Pancreas (tissue), 10 donors: ENCODE measurements at places on chromosomes 16 and 17. TPM values are rescaled to one million over a fixed set of nuclear protein-coding genes. Genes with fewer than 3 reads are reported as not detected.
A peak's percentile ranks its signal among the peaks of the same experiment; 100 is the strongest.

Gene GRB2
- total RNA-seq: 60.2 TPM

Gene HOXB8
- not detected for total RNA-seq

Gene CCL7
- total RNA-seq: not detected

DNA sequence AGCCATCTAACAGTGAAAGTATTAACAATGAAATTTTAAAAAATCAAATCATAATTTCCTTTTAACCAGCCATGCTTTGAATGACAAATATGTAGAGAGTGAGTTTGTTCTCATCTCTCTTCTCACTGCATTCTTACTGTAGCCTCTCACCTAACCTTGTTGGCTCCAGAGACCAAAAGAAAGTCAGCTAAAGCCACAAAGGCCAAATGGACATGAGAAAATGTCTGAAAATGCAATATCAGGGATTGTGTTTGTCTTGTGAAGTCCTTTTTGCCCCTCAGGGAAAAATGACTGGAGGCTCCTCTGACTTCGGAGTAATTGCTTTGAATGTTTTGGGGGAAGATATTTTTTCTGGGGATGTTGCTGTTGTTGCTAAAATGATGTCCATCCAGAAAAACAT is 166.3 kb downstream of the SLC39A11 start:
- no peak overlapping the region for H3K27ac ChIP-seq
- H3K4me1 ChIP-seq: no peaks in the 10 kb centered on the region
- H3K4me3 ChIP-seq: no peak overlapping the region

DNA sequence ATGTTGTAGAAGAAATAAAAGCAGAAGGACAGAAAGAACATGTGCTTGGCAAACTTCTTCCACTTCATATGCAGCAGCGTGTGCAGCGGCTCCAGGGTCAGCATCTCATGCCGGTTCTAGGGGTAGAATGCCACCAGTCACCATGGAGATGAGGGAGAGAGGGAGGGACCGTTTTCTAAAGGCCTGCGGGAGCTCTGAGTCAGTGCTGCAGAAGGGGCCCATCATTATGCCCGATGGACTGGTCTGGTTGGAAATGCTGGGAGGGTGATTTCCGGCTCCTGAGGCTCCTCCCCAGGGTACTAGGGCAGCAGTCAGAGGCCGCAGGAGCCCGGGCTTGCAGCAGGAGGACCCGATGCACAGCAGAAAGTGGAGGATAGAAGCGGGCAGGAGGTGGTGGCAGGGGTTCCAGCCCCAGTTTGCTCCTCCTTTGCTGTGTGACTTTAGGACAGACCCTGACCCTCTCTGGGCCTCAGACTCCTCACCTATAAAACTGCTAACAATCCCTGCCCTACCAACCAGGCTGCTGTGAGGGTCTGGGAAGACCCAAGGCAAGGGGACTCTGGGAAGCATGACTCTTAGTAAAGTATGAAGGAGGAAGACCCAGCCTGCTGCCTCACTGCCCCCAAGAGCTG is 28.6 kb downstream of the TRPV3 start:
- no peaks in the 10 kb centered on the region for H3K4me1 ChIP-seq
- no peaks in the 10 kb centered on the region for H3K27me3 ChIP-seq
- no peak overlapping the region for H3K27ac ChIP-seq
- no peak for DNase-seq
- H3K4me3 ChIP-seq: no peak overlapping the region
- H3K36me3 ChIP-seq: no peaks in the 10 kb centered on the region

DNA sequence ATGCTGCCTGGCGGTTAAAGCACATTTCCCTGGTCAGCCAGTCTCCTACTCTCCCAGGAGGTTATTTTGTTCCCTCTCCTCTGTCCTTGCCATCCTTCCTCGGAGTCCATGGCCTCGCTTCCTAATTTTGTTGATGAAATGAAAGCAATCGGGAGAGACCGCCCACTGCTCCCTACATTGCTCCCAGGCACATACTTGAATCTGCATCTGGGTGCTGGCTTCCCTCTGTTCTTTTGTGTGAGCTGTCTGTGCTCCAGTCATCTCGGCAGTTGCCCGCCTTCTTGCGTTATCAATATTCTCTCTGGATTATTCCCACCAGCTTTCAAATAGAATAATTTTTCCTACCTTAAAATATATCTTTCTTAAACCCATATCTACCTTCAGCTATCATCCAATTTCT is 11.1 kb downstream of the KRT23 start:
- no peak for DNase-seq
- no peaks in the 10 kb centered on the region for H3K36me3 ChIP-seq
- no peak overlapping the region for H3K27ac ChIP-seq
- no peaks in the 10 kb centered on the region for H3K4me1 ChIP-seq

- H3K36me3 ChIP-seq: no peaks in the 10 kb centered on the region
- H3K4me3 ChIP-seq: no peak overlapping the region
- DNase-seq: no peak
- H3K4me1 ChIP-seq: no peaks in the 10 kb centered on the region
- no peaks in the 10 kb centered on the region for H3K27me3 ChIP-seq
Observed at GRCh38 chr17:58786586-58787295, 31.1 kb downstream of the PPM1E start.

GRCh38 chr17:7098802-7099459 is 15.7 kb downstream of the ASGR2 start:
- no peak overlapping the region for H3K27ac ChIP-seq
- DNase-seq: peak; percentile 1
- H3K36me3 ChIP-seq: no peaks in the 10 kb centered on the region
- no peaks in the 10 kb centered on the region for H3K27me3 ChIP-seq
- no peaks in the 10 kb centered on the region for H3K4me1 ChIP-seq
- no peak overlapping the region for H3K4me3 ChIP-seq

GRCh38 chr17:50265212-50265611 is 9.1 kb upstream of the TMEM92 start:
- H3K27me3 ChIP-seq: no peaks in the 10 kb centered on the region
- H3K4me1 ChIP-seq: no peaks in the 10 kb centered on the region
- no peak for DNase-seq
- H3K4me3 ChIP-seq: no peak overlapping the region
- H3K36me3 ChIP-seq: no peaks in the 10 kb centered on the region

- H3K4me3 ChIP-seq: no peak overlapping the region
- peak; percentile 3 for DNase-seq
- H3K4me1 ChIP-seq: no peaks in the 10 kb centered on the region
Observed at GRCh38 chr17:61460796-61461585, 8.8 kb downstream of the TBX4 start.

GRCh38 chr17:47999582-47999981 is 28.7 kb downstream of the CDK5RAP3 start:
- H3K27ac ChIP-seq: no peak overlapping the region
- H3K4me1 ChIP-seq: peaks cover 5% of the 10 kb centered on the region
- H3K4me3 ChIP-seq: no peak overlapping the region
- no peak for DNase-seq

DNA sequence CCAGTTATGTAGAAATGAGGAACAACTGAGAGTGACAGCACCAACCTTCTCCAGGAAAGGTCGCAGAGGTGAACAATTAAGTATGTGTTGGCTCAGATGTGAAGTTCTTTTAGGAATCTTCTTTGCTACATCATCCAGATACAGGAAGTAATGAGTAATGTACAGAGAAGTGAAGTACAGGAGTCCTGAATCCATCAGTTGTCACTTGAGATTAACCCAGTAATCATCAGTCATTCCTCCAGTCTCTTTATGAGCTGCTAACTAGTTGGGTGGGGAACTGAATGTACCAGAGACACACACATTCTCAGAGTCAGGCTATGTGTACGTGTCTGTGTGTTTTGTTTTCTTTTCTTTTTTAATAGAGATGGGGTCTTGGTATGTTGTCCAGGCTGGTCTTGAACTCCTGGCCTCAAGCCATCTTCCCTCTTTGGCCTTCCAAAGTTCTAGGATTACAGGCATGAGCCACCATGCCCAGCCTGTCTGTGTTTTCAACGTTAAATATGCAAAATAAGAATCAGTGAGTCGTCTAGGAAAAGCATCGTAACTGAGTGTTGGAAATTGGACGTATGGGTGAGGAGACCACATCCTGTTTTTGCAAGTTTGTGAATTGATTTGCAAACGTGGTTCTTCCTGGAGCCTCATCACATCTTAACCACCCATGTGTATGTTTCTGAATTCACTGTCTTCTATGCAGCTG is 19.9 kb downstream of the ZNF200 start:
- H3K27ac ChIP-seq: no peak overlapping the region
- H3K4me3 ChIP-seq: no peak overlapping the region

GRCh38 chr16:65002265-65002664 is 119.6 kb downstream of the CDH11 start:
- no peaks in the 10 kb centered on the region for H3K4me1 ChIP-seq
- no peak overlapping the region for H3K4me3 ChIP-seq
- no peak overlapping the region for H3K27ac ChIP-seq
- DNase-seq: no peak
- H3K27me3 ChIP-seq: no peaks in the 10 kb centered on the region

GRCh38 chr16:73614131-73614530 is 566.2 kb upstream of the ZFHX3 start:
- H3K27ac ChIP-seq: no peak overlapping the region
- no peaks in the 10 kb centered on the region for H3K36me3 ChIP-seq
- DNase-seq: no peak

- H3K36me3 ChIP-seq: no peaks in the 10 kb centered on the region
- DNase-seq: peak; percentile 52
- peaks cover 23% of the 10 kb centered on the region for H3K4me1 ChIP-seq
- H3K27ac ChIP-seq: peak overlapping the region; percentile 99
Observed at GRCh38 chr16:3458852-3459361, 15.4 kb downstream of the NAA60 start.

- peaks cover 2% of the 10 kb centered on the region for H3K36me3 ChIP-seq
- no peaks in the 10 kb centered on the region for H3K27me3 ChIP-seq
- H3K4me1 ChIP-seq: peaks cover 34% of the 10 kb centered on the region
- peak overlapping the region; percentile 92 for H3K27ac ChIP-seq
- no peak for DNase-seq
- H3K4me3 ChIP-seq: peak overlapping the region; percentile 33
Observed at GRCh38 chr17:75842963-75843576, 1.1 kb downstream of the UNC13D start.

DNA sequence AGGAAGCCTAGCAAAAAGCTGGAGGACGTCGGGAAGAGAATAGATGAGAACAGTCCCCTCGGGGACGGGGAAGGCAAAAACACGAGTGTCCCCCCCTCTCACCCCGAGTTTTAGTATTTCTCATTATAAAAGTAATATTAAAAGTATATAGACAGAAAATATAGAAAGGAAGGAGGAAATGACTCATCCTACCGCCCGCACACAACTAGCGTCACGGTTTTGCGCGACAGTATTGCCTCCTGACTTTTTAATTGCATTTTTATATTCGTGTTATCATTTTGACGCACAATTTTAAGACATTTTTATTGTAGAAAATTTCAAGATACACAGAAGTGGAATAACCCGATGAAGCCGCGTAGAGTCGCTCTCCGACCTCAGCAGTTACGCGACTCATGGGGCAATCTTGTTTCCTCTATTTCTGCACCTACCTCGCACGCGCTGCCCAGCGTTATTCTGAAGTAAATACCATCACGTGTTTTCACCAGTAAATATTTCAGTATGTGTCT is 652 bp upstream of the SLC25A19 start:
- peak overlapping the region; percentile 79 for H3K4me3 ChIP-seq
- no peaks in the 10 kb centered on the region for H3K27me3 ChIP-seq
- no peaks in the 10 kb centered on the region for H3K36me3 ChIP-seq
- peak overlapping the region; percentile 93 for H3K27ac ChIP-seq

DNA sequence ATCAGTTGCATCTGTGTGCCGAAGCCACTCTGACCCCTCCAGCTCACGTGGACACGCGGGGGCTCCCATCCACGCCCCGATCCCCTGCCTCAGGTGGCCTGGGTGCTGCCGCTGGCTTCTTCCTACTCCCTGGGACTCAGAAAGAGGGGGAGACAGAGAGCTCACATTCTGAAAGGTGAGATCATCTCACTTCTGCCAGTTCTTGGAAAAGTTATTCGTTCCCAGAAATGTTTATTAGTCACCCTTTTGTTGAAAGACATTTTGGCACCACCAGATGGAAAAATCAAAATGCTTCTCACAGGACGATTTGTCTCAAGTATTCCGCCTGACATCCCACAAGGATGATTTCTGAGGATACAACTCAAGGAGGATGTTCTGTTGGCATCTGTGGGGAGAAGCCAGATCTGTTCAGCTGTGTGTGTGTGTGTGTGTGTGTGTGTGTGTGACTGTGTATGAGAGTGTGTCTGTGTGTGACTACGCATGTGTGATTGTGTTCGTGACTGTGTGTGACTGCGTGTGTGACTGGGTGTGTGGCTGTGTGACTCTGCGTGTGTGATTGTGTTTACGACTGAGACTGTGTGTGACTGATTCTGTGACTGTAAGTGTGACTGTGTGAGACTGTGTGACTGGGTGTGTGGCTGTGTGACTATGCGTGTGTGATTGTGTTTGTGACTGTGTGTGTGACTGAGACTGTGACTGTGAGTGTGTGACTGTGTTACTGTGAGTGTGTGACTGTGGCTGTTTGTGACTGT is 207.3 kb downstream of the NTN1 start:
- no peaks in the 10 kb centered on the region for H3K4me1 ChIP-seq
- no peak overlapping the region for H3K27ac ChIP-seq
- H3K36me3 ChIP-seq: no peaks in the 10 kb centered on the region
- no peak for DNase-seq

DNA sequence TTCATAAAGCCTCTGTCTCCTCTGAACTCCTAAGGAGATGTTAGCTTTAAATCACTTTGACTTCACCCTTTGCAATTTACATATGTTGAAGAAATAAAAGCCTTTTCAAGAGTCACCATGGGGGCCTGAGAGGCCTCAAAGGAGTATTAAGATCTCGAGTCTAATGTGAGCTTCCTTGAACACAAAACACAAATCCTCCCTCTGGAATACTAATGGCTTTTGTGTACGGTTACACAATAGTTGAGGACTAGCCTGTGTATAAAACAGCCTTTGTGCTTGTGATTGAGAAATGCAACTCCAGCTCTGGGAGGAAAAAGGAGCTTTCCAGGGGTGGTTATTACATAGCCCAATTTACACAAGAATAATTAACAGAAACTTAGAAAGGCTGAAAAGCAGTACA is 1140.2 kb downstream of the CDH11 start:
- no peaks in the 10 kb centered on the region for H3K36me3 ChIP-seq
- H3K27me3 ChIP-seq: no peaks in the 10 kb centered on the region
- H3K27ac ChIP-seq: no peak overlapping the region
- H3K4me1 ChIP-seq: no peaks in the 10 kb centered on the region
- DNase-seq: no peak

- no peak overlapping the region for H3K4me3 ChIP-seq
- DNase-seq: no peak
- no peaks in the 10 kb centered on the region for H3K36me3 ChIP-seq
- H3K27me3 ChIP-seq: no peaks in the 10 kb centered on the region
- H3K4me1 ChIP-seq: no peaks in the 10 kb centered on the region
Observed at GRCh38 chr16:31360251-31360650, 5.3 kb downstream of the ITGAX start.
